Stimulated activated CD8-positive, alpha-beta memory T cell treated with anti-CD3 and anti-CD28 coated beads, Interleukin-7, amount 100 ng/mL, for 24 hours (primary cell): ENCODE measurements at places on chromosomes 6 and 20.

- DNase-seq, result no peak
Observed at GRCh38 chr6:47075168-47075567, 33.0 kb upstream of the ADGRF1 start.

DNA sequence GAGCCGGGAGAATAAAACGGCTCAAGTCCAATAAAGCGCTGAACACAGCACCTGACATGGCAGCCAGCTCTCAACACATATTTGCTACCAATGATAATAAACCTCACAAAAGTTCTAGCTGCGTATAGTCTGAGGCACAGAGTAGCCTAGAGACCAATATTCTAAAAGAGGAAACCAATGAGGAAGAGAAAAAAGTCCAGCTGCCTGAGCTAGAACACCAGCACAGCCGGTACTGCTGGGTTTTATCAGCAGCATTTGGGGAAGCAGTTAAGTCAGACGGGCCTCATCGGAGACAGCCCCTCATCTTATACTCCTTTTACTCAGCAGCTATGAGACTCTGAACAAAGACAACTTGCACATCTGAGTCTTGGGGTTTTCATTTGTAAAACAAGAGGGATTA is 2.4 kb upstream of the RTF2 start:
- DNase-seq, result no peak

- DNase-seq, result no peak
Observed at GRCh38 chr20:61118429-61119224, 133.4 kb upstream of the CDH4 start.

DNA sequence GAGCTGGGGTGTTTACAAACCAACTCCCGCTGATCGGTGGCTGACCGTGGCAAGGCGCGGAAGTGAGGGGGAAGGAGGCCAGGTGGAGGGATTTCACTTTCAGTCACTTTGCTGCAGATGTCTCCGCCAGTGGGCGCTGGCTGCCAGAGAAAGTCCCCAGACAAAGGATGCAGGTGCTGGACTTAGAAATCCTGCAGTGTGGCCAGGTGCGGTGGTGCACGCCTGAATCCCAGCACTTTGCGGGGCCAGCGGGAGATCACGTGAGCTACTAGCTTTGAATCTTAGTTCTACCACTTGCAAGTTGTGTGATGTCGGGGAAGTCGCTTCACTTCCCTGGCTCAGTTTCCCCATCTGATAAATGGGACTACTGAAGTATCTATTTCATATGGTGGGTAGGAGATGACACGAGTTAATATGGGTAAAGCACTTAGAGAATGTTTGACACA is 180.4 kb downstream of the ZNF217 start:
- DNase-seq, result peak; percentile 10

- no peak for DNase-seq
Observed at GRCh38 chr6:37480118-37480736, 19.5 kb downstream of the CCDC167 start.

DNA sequence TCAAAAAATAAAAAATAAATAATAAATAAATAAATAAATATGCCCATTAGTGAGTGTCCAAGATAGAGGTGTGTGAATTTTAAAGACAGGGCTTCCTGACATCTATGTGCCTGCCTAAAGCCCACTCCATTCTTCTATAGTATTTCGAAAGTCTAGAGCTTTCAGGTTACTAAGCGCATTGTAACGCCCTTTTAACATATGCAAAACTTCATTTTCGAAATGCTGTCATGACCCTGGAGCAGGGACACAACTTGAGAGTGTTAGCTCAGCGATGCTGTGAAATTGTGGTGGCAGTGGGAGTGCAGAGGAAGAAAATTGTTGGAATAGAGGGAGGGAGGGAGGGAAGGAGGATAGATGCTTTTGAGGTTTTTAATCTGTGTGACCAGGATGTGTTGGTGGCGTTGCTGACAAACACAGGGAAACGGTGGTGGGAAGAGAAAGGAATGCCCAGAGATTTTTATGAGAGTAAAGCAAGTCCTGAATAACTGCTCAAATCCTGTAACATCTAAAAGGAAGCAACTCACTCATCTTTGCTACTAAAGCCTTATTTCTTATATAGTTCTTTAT is 169.3 kb downstream of the ARID1B start:
- no peak for DNase-seq

DNA sequence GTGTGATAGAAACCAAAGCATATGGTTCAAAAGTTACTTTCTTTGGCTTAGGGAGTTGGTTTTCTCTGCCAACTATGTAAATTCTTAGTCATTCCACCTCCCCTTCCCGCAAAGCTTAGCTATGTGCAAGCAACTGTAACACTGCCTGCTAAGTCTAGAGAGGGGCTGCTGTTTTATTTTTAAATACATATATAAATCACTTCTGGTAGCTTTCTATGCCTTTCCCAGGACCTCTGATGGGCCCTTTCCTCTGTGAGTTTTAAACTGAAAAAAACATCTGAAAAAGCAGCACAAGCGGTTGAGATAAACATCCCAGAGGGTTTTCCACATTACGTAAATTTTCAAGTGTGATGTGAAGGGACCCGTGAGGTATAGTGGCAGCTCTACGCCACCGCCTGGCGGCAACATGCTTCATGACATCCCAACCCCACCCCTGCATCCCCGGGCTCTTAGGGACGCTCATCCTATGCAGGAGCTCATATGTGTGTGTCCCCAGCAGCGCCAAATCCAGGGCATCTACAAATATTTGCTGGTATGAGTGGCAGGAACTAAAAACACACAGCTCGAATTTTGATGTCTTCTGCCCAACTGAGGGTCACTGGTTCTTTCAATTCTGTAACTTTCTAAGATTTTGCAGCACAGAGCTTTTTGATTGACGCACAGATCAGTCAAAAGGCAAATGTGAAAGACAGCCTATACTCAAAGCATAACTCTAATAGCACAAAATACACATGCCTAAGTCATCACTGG is 12.7 kb downstream of the SAYSD1 start:
- no peak for DNase-seq

DNA sequence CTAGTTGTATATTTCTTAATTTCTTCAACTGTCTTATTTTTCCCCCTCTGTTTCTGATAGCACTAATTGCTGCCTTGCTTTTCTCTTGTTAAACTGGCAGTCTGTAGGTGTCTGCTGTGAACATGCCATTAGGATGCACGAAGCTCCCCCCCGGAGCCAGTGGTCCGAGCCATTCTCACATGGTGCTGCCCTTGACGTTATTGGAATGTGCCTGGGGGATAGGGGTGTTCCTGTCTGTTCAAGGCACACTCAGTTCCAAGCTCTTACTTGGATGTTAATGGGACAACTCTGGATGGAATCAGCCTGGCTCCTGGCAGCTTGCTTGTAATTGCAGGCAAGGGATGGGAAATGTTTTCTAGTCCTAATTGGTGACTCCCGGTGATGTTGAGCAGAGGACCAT is 68.4 kb downstream of the RREB1 start:
- DNase-seq, result no peak

DNA sequence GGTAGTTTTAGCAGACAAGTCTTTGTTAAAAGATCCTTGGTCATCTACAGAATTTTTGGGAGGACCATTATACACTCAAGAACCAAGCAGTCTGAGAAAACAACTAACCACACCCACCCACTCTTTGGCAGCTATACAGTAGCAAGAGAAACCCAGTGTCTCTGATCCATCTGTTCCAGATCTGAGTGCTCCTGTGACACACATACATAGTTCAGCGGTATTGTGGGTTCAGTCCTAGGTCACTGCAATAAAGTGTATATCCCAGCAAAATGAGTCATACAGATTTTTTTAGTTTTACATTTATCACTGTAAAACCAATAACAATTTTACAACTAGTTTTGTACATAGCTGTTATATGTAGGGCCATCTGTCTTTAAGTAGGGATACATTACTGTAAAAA is 47.4 kb upstream of the PAK5 start:
- DNase-seq, result no peak

GRCh38 chr6:8888468-8888867 is 453.1 kb upstream of the SLC35B3 start:
- DNase-seq, result no peak

- DNase-seq, result no peak
Observed at GRCh38 chr6:51468704-51469103, 618.7 kb downstream of the PKHD1 start.

DNA sequence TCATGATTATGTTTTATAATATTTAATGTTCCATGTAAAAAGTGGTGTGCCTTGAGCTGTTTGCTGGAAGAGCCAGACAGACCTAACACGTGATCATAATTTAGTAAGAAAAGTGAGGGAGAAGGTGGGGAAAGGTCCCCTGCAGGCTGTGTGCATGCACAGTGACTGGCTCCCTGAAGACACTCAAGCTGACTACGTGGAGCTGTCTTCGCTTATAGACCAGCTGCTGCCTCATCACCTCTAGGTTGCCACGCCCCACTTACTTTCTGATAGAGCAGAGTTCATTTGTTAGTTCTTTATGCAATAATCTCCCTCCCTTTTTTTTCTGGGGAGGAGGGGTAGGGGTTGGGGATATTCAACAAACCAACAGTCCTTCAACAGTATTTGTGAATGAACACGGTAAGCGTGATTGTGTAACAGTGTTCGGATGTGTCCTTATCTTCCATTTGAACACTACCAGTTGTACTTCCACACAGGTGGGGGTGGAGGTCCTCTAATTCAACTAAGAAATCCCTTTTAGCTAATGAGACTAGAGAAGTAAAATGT is 157.3 kb downstream of the BACH2 start:
- no peak for DNase-seq

- DNase-seq, result no peak
Observed at GRCh38 chr6:134410541-134410940, 92.6 kb upstream of the SGK1 start.

DNA sequence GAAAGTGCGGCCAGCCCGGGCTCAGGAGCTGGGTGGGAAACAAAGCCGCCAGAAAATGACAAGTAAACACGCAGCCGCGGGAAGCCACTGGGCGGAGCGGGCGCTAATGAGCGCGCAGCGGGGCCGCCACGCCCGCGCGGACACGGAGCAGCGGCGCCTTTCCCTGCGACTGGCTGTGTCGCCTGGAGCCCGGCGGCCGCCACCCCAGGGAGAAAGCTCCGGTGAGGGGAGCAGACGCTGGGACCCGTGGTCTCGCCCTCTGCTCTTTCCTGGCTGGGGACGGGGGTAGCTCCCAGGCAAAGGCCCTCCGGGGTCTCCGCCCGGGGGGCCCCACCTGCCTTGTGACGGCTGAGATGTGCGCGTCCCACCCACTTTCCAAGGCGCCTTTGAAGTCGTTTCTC is 54.9 kb downstream of the PRR18 start:
- DNase-seq, result no peak

DNA sequence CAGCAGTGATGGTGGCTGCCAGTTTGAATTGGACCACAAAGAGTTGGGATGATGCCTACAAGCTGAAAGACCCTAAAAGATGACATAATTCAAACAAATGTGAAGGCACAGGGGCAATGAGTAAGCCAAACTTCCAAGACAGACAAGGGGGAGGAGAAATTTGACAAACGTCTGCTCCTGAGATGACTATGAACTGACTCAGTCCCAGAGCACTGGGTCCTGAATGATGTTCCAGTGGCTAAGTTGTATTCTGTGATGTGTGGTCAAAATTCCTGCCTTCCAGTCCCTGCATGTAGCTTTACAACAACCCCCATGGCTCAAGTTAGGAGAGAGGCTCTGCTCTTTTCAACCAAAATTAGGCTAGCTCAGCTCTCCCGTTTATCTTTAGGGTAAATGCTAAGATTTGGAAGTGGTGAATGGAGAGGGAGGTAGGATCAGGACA is 86.1 kb upstream of the SIRPA start:
- DNase-seq, result no peak

DNA sequence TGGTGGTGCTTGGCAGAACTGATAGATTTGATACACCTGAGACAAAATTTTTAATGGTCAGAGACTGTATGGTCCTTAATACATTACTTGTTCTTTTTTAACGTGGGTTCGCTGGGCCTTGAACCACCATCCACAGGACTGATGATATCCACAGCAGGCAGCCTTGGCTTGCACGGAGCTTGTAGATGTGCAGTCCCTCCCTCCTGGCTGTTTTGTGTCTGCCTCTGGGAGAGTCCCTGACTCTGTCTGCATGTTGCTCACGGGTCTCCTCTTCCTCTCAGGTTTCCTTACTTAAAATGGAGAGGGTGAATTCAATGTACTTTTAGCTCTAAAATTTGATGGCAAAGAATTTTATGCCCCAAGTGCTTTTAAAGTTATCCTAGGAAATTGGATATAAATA is 17.5 kb downstream of the KIF25 start:
- DNase-seq, result no peak

DNA sequence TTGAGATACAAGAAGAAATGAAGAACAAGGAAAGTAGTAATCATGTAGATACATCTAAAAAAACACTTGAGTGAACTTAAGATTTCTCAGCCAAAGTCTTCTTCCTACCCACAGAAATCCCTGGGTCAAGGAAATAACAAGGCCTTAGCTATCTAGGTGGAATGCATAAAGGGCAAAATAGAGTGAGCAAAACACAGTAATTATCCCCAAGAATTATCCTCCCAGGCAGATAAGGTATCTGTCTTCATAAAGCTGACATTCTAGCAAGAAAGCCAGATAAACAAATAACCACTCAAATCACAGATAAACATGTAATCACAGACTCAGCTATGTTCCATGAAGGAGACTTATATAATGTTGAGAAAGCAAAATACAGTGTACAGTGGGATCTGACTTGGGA is 136.9 kb upstream of the C6orf118 start:
- no peak for DNase-seq

- DNase-seq, result no peak
Observed at GRCh38 chr20:46651091-46651962, at the start of gene SLC13A3. SLC13A3 (minus strand) TSS chr20:46651459; CDS start chr20:46651421, 38 bp downstream.

- no peak for DNase-seq
Observed at GRCh38 chr6:145733810-145734209, 1.5 kb downstream of the EPM2A start.

DNA sequence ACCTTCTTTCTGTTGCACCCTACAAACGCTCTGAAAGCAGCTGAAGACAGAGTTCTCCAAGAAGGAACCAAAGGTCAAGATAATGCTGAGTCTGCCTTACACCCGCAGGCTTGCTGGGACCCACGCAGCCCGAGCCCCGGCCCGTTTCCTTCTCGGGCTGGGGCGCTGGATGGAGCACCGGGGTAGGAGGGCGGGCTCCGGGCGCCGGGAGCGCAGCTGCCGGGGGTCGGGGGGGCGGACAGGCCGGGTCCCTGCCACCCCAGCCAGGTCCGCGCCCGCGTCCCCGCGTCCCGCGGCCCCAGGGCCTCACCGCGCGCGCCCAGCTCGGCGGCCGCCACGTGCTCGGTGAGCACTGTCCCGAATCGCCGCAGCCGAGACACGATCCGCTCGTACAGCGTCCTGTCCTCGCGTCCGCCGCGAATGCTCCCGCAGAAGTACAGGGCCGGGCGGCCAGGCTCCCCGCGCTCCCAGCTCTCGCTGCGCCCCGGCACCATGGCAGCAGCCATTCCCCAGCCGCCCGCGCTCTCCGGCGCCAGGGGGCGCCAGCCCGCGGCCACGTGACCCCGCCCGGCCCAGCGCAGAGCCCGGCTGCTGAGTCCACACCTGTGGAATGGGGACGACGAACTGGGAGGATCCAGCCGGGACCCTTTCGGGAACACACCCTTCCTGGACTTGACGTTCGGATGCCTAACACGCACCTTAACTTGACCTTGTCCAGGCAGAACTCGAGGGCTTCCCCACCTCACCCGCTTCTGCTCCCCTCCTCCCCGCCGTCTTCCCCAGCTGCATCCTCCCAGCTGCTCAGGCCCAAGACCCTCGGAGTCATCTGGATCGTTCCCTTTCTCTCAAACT is at the start of gene DNPH1:
TSS of gene DNPH1 (minus strand) at position 531 of the 852 bp plus-strand sequence. CDS start at position 506, 25 bp downstream.
- DNase-seq, result peak; percentile 63

GRCh38 chr6:41288030-41288753 is 1.7 kb upstream of the TREM1 start:
- DNase-seq, result no peak
